ENCODE measurements at places on chromosomes 3 and 15. TPM values are rescaled to one million over a fixed set of nuclear protein-coding genes. Genes with fewer than 3 reads are reported as not detected.

- no peak overlapping the region for H3K27ac ChIP-seq
- peaks cover under 1% of the 10 kb centered on the region for H3K27me3 ChIP-seq
- H3K4me3 ChIP-seq, result no peak overlapping the region
- H3K36me3 ChIP-seq, result no peaks in the 10 kb centered on the region
- DNase-seq, result no peak
Measured at GRCh38 chr15:31136016-31136415, 34.5 kb upstream of the TRPM1 start.

DNA sequence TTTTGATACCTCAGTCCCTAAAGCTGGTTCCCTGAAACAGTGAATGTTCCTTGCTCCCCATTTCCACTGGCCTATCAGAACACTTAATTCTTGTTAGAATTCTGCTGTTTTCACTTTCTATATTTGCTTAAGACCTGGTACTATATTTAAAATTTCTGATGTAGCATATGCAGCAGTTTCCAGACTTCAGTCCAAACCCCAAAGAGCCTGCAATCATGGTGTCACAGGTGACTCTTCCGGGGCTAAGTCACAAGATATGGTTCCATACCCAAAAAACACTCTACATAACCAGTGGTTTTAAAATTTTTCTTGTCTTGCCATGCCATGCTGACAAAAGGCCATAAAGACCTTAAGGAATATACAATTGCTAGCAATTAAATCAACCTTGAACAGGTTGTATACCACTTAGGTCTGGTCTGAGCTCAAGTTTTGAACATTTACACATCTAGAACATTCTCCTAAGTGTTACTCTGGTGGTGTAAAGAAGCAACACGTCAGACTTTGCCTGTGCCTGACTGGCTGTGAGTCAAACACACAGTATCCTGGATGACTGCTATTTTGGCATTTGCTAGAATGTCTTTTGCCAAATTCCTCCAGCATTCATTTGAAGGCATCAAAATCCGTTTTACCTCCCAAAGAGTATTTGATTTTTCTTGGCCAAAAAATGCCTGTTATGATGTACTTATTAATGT lies 160.0 kb downstream of the FRMD5 start:
- H3K27ac ChIP-seq, result 0 out of 2 replicates have a peak overlapping the region, but pooled peaks have one; percentile 8
- H3K4me1 ChIP-seq, result peaks cover 35% of the 10 kb centered on the region
- no peak overlapping the region for H3K4me3 ChIP-seq
- H3K36me3 ChIP-seq, result no peaks in the 10 kb centered on the region
- H3K27me3 ChIP-seq, result no peaks in the 10 kb centered on the region

DNA sequence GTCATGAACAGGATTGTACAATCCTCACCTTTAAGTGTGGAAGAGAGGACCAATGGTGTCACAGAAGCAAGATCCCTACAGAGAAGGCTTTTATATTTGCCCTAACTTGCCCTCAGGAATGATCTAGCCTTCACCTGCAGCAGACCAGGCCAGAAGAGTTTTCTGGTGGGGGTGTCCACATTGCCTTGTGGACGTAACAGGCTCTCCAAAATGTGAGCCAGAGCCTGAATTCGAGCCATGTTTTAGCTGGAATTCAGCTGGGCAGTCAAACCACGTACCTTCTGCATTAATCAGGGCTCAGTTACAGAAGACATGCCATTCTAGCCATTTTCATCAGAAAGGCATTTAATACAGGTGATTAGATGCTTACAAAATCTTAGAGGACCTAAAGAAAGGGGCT lies 23.6 kb upstream of the RAB7A start:
- no peaks in the 10 kb centered on the region for H3K27me3 ChIP-seq
- H3K4me3 ChIP-seq, result no peak overlapping the region
- H3K27ac ChIP-seq, result no peak overlapping the region
- H3K36me3 ChIP-seq, result no peaks in the 10 kb centered on the region
- no peaks in the 10 kb centered on the region for H3K4me1 ChIP-seq

ROPN1B gene
- polyA plus RNA-seq, result not detected

DNA sequence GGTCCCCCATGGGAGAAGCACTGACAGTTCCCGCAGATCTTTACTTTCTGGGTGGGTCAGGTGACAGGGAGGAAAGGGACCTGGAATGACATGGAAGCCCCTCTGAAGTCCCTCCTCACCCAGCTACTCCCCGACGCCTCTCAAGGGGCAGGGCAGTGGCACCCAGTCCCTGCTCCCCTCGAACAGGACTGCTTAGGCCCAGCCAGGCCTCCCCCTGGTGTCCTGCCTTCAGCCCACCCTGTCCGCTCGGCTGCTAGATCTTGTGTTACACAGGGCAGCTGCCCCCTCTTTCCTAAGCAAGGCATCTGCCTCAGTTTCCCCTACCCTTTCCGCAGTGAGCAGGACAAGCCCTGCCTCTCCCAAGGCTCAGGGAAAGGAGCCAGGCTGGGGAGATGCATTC lies 226.5 kb downstream of the XXYLT1 start:
- no peak overlapping the region for H3K27ac ChIP-seq
- no peak overlapping the region for H3K4me3 ChIP-seq
- no peaks in the 10 kb centered on the region for H3K36me3 ChIP-seq
- DNase-seq, result no peak
- peaks cover 11% of the 10 kb centered on the region for H3K27me3 ChIP-seq

GRCh38 chr3:185540695-185541094 lies 11.7 kb downstream of the LIPH start:
- no peak overlapping the region for H3K27ac ChIP-seq
- no peak overlapping the region for H3K4me3 ChIP-seq
- no peaks in the 10 kb centered on the region for H3K27me3 ChIP-seq
- no peaks in the 10 kb centered on the region for H3K36me3 ChIP-seq

ACKR2 gene
- polyA plus RNA-seq, result 0.32 TPM

GRCh38 chr15:32669896-32670611 lies 28.5 kb downstream of the SCG5 start:
- H3K4me1 ChIP-seq, result peaks cover 48% of the 10 kb centered on the region
- peak overlapping the region; percentile 95 for H3K27ac ChIP-seq
- DNase-seq, result peak; percentile 91

GRCh38 chr15:67174446-67174845 lies 80.0 kb downstream of the AAGAB start:
- peaks cover 49% of the 10 kb centered on the region for H3K4me1 ChIP-seq
- no peak overlapping the region for H3K27ac ChIP-seq
- peaks cover 35% of the 10 kb centered on the region for H3K36me3 ChIP-seq

DNA sequence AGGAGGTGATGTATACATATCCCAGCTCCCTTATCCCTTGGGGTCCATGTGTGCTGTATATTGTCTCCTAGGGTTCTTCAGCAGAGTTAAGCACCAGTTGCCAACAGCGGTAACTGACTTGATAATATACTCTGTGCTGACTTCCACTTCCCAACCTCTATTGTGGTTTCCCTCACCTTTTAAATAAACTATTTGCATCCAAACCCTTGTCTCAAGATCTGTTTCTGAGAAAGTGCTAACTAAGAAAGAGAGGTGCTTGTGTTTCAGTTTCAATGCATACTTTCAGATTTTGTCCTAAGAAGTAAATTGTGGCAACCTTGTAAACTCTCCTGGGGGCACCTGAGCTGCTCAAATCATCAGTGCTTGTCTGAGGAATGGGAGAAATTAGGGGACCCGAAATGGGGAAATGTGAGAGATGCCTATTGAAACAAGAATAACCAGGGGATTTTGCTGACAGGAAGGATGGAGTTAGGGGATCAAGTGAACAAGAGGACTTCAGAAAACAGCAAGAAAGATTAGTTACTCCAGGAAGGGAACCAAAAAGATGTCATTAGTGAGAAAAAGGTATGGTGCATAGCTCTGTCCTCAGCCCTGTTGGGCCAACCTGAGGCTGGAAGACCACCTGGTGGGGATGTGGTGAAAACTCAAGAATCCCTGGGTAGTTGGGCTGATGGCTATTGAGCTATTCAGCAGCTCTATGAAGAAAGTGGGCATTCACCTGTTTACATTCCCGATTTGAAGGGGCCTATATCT lies 50.9 kb upstream of the MRPL3 start:
- H3K4me1 ChIP-seq, result no peaks in the 10 kb centered on the region
- H3K4me3 ChIP-seq, result no peak overlapping the region
- H3K27ac ChIP-seq, result no peak overlapping the region
- DNase-seq, result no peak

THSD4 gene
- polyA plus RNA-seq, result 13.3 TPM

DNA sequence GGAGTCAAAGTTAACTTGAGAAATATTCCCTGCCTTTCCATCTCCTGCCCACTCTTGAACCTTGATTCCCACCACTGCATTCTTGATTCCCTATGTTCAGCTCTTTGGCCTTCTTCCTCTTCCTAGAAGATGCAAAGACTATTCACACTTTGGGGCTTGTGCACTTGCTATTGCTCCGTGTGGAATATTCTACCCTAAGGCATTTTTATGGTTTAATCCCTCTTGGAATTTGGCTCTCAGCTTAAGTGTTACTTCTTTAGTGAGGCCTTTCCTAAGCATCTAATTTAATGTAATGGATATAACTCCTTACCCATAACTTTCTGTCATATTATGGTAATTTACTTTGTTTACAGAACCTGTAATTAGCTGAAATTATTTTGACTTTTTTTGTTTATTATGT lies 318.9 kb upstream of the COL8A1 start:
- peak overlapping the region; percentile 76 for H3K27ac ChIP-seq
- H3K4me1 ChIP-seq, result peaks cover 35% of the 10 kb centered on the region
- DNase-seq, result peak; percentile 24
- H3K36me3 ChIP-seq, result no peaks in the 10 kb centered on the region

- DNase-seq, result peak; percentile 53
- no peak overlapping the region for H3K27ac ChIP-seq
- no peaks in the 10 kb centered on the region for H3K36me3 ChIP-seq
- no peaks in the 10 kb centered on the region for H3K4me1 ChIP-seq
- H3K4me3 ChIP-seq, result peak overlapping the region; percentile 63
Measured at GRCh38 chr3:50364573-50365079, 5.3 kb upstream of the TMEM115 start.

DNA sequence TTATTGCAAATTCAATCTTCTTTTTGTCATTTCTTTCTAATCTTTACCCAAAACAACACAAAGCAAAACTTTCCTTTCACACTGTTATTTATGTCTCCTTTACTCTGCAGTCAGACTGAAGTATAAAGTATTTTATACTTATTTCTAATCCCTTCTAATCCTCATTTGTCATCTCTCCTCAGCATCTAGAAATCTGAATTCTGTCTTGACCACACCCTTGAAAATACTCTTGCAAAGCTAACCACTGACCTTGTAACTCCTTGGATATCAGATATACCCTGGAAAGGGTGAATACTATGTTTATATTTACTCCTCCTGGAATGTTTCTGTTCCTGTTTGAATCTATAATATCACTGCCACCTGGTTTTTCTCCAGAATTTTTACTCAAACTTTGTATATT lies 481.1 kb downstream of the ZNF385D start:
- no peaks in the 10 kb centered on the region for H3K27me3 ChIP-seq
- H3K4me3 ChIP-seq, result no peak overlapping the region
- H3K4me1 ChIP-seq, result peaks cover 32% of the 10 kb centered on the region
- H3K27ac ChIP-seq, result no peak overlapping the region
- no peaks in the 10 kb centered on the region for H3K36me3 ChIP-seq
- DNase-seq, result no peak

- no peaks in the 10 kb centered on the region for H3K4me1 ChIP-seq
- no peak overlapping the region for H3K4me3 ChIP-seq
- no peak overlapping the region for H3K27ac ChIP-seq
- no peaks in the 10 kb centered on the region for H3K36me3 ChIP-seq
- DNase-seq, result peak; percentile 33
Measured at GRCh38 chr15:36544518-36545466, 34.6 kb upstream of the CDIN1 start.

IMPG2 gene
- not detected for polyA plus RNA-seq

- DNase-seq, result peak; percentile 96
- H3K36me3 ChIP-seq, result no peaks in the 10 kb centered on the region
- no peak overlapping the region for H3K4me3 ChIP-seq
- no peaks in the 10 kb centered on the region for H3K27me3 ChIP-seq
- peaks cover 24% of the 10 kb centered on the region for H3K4me1 ChIP-seq
Measured at GRCh38 chr15:55279746-55280351, 9.8 kb downstream of the RAB27A start.

GRCh38 chr15:88681610-88682221 lies 42.9 kb downstream of the ISG20 start:
- no peak for DNase-seq
- H3K4me1 ChIP-seq, result no peaks in the 10 kb centered on the region
- H3K4me3 ChIP-seq, result no peak overlapping the region
- H3K27me3 ChIP-seq, result peaks cover 11% of the 10 kb centered on the region
- no peaks in the 10 kb centered on the region for H3K36me3 ChIP-seq

- H3K4me1 ChIP-seq, result no peaks in the 10 kb centered on the region
- no peak overlapping the region for H3K4me3 ChIP-seq
- H3K27me3 ChIP-seq, result no peaks in the 10 kb centered on the region
- DNase-seq, result no peak
Measured at GRCh38 chr3:68360492-68360891, 571.9 kb downstream of the TAFA4 start.

KBTBD13 gene
- polyA plus RNA-seq, result not detected

GRCh38 chr15:39890621-39891020 lies 29.4 kb downstream of the GPR176 start:
- H3K27me3 ChIP-seq, result no peaks in the 10 kb centered on the region
- peaks cover 30% of the 10 kb centered on the region for H3K4me1 ChIP-seq
- H3K4me3 ChIP-seq, result no peak overlapping the region
- DNase-seq, result no peak

- H3K4me1 ChIP-seq, result peaks cover 25% of the 10 kb centered on the region
- H3K36me3 ChIP-seq, result no peaks in the 10 kb centered on the region
- H3K27ac ChIP-seq, result no peak overlapping the region
Measured at GRCh38 chr15:64599716-64600115, 139.3 kb downstream of the ZNF609 start.

DNA sequence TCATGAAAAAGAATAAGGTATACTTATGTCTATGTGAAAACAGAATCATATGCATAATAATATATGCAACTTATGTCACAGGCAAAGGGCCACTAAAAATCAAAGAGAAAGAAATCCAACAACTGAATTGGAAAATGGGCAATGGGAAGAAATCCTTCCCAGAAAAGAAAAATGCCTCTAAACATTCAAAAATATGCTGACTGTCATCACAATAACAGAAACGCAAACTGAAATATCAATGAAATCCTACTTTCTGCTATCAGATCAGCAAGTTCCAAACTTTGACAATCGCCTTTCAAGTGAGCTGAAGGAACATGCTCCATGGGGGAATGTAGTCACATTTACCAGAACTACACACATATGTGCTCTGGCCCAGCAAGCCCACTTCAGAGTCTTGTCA lies 99.4 kb upstream of the KLF13 start:
- no peaks in the 10 kb centered on the region for H3K36me3 ChIP-seq
- no peak for DNase-seq
- H3K4me3 ChIP-seq, result no peak overlapping the region

DNA sequence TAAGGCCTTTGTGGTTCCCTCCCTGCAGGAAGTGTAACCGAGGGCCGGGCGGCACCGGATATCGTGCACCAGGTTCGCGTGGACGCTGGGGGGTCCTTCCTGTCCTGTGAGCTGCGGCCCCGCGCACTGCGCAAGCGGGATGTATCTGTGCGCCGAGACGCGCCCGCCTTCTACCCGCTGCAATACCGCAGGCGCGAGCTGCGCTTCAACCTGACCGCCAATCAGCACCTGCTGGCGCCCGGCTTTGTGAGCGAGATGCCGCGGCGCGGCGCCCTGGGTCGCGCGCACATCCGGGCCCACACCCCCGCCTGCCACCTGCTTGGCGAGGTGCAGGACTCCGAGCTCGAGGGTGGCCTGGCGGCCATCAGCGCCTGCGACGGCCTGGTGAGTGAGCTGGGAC lies 35.9 kb downstream of the SAXO2 start:
- H3K27ac ChIP-seq, result no peak overlapping the region
- peaks cover 7% of the 10 kb centered on the region for H3K27me3 ChIP-seq
- H3K4me1 ChIP-seq, result no peaks in the 10 kb centered on the region

Data from GM23248 (cell line).